ENCODE measurements at places on chromosomes 7 and 10. TPM values are rescaled to one million over a fixed set of nuclear protein-coding genes. Genes with fewer than 3 reads are reported as not detected.
A peak's percentile ranks its signal among the peaks of the same experiment; 100 is the strongest.

KLF14 gene
- polyA plus RNA-seq: 0.56 TPM

- DNase-seq: no peak
Observed at GRCh38 chr10:33046792-33047191, 88.8 kb upstream of the ITGB1 start.

MUC12 gene
- polyA plus RNA-seq: not detected

DNA sequence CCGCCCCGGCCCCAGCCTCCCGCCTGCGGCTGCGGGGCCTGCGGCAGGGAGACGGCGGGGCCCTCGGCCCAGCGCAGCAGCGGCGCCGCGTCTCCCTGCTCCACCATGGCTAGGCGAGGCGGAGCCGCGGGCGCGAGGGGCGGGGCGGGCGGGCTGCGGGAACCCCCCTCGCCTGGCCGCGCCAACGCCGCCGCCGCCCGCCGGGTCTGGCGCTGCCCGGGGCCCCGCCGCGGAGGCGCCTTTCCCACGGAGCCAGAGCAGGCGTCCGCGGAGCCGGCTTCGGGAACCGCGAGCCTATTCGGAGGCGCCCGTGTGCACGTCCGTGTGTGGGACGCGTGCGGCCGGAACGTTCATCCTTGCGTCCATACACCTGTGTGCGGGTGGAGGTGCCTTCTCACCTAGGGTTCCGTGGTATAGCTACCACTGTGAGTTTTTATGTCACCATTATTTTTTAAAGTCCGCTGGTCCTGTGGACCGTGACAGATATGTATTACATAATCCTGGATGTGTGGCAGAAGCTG, at the start of gene DENND11:
TSS of gene DENND11 (minus strand) at position 120 of the 521 bp plus-strand sequence. CDS start at position 107, 13 bp downstream.
- DNase-seq: no peak

DNA sequence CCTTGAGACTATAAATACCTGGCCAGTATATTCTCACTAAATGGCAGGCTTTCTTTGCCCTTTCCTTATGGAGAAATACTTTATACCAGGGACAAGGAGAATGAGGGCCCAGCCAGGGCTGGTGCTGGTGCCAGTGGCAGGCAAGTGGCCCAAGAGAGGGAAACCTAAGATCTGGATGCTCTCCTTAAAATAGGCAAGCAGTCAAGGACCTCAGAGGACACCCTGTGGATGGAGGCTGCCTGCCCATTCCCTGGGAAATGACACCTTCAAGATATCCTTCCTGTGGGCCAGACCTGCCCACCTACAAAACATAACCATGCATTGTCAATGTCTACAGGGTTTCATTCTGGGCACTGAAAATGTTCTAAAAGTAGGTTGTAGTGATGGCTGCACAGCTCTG, 29.1 kb downstream of the POLR3A start:
- DNase-seq: no peak

DNA sequence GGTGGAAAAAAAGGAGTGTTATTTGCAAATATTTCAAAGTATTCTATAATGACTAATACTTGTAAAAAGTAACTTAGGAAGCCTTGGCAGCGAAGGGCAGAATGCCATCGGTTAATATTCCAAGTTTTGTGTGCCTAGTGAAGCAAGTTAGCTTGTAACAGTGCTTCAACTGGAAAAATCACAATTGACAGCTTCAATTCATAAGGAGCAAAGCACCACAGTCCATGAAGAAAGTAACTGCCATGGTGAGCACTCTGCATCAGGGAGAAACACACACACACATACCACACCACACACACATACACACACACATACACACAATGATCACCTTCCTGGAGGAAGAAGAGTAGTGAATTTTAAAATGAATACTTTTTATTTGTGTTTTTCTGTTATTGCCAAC, 298.3 kb downstream of the CNTNAP2 start:
- DNase-seq: no peak

DNA sequence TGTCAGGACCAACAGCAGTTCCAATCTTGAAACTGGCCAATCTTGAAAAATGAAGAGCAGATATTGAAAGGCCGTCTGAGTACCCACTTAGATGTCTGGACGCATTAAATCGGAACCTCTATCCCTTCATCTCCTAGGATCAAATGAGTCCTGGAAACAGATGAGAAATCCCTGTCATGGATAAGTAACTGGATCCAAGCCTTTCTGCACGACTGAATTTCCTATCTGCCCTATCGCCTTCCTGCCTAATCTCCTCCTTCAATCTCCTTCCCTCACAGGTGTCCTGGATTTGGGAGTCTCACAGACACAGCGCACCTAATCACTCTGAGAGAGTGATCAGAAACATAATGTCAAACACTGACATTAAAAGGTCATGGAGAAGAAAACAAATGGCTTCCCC, 245.2 kb upstream of the PRSS58 start:
- no peak for DNase-seq

DNA sequence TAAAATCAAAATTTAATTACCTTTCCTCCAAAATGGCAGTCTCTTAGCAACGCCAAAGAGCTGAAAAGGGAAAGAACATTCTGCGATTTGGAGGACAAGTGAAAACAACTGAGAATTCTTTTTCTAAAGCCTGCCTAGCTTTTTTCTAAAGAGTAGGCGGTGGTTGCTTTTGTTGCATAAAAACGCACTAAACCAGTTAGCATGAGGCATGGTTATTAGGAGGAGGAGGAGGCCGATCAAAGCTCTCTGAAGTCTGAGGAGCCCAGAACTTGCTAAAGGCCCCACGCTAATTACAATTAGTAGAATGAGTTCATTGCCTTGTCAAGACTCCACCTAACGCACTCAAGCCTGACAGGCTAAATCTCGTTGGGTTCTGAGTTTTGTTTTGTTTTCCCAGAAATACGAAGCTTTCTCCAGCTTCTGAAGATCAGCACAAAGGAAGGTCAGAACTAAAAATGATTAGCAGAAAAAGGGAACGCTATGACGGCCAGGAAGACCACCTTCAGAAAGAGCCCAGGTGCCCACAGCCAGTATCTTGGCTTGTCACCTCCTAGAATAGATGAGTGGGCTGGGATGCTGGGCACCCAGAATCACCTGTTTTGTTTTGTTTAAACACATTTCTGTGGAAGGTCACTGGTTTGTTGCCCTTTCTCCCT, 72.0 kb downstream of the FGFR2 start:
- DNase-seq: no peak

ATG9B gene
- 2.5 TPM for polyA plus RNA-seq

- no peak for DNase-seq
Observed at GRCh38 chr10:110017907-110018306, 10.1 kb downstream of the ADD3 start.

DNA sequence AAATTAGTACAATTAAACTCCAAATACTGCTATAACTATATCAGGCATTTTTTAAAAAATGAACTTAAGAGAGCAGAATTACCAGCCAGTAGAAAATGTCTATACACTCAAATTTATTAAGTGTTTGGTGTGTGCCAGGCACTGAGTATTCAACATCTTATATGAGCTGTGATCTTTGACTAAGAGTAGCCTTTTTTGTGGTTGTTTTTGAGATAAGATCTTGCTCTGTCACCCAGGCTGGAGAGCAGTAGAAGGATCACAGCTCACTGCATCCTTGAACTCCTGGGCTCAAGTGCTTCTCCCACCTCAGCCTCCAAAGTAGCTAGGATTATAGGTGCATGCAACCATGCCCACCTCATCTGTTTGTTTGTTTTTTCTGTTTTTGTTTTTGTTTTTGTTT, 102.5 kb upstream of the CELF2 start:
- no peak for DNase-seq

DNA sequence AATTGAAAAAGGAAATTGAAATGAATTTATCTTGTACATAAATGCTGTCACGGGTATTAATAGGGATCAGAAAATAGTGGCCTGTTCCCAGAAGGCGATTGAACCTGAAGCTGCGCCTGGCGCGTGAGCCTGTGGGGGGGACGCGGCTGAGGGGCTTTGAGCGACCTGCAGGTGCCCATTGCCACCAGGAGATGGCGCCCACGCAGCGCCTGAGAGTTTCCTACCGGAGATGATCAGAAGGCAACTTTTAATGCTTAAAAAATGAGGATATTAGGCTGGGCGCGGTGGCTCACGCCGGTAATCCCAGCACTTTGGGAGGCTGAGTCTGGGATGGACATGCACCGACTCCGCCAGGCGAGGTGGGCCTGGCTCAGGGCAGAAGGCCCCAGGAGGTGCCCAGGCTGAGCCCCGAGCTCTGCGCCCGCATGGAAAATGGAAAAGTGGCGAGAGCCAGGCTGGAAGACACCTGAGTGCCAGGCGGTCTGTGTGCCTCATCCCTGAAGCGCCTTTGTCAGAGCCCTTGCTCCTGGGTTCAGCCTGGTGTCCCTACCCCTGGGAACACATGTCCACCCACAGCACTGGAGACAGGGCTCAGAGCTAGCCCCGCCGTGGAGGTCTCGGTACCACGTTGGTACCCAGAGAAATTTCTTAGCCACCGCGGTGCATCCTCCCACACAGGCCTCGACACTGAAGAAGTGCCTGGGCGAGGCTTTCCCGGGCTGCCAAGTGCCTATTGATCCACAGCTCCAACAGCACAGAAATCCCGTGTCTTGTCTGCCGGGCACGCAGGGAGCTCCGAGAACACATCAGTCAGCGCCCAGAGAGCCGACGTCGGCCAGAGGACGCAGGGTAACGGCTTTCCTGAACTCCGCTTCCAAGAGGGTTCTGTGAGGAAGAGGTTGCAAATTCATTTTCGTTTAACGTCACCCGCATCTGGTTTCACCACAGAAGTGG, 117.4 kb downstream of the INPP5A start:
- DNase-seq: no peak

BTBD16 gene
- polyA plus RNA-seq: 0.69 TPM

GBX1 gene
- polyA plus RNA-seq: 0.22 TPM

GRCh38 chr7:12570534-12571461, at the start of gene SCIN:
SCIN (plus strand) TSS chr7:12570720; CDS start chr7:12570787, 67 bp downstream.
- DNase-seq: no peak

GNGT1 gene
- polyA plus RNA-seq: 0.03 TPM

DNA sequence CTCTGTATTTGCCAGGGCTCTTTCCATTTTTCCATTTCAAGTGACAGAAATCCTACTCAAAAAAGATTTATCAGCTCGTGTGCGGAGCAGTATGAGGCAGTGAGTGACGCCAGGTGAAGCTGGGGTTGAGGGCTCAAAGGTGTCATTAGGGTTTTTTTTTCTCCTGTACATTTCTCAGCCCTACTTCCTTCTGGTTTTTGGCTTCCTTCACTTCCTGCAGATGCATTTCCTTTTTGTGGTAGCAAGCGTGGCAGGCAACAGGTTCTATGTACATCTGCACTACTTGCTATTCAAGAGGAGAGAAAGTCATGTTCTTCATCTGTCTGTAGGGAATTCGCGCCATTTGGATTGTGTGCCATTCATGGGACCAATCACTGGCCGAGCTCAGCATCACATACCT, 52.8 kb upstream of the AOAH start:
- no peak for DNase-seq

DNA sequence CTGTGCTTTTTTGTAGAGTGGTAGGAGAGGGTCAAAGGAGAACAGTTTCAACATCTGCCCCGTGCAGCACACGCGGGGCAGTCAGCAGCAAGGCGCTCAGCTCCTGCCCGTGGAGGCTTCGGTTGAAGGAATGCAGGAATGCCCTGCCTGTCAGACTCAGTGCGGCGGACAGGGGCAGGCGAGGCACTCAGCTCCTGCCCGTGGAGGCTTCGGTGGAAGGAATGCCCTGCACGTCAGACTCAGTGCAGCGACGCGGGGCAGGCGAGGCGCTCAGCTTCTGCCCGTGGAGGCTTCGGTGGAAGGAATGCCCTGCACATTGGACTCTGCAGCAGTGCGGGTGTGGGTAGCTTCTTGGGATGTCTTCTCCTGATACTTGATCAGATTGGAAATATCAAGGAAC, 37.0 kb downstream of the PPP2R2D start:
- peak; percentile 24 for DNase-seq

GRCh38 chr10:51783941-51784340, 84.5 kb upstream of the CSTF2T start:
- no peak for DNase-seq

UCMA gene
- not detected for polyA plus RNA-seq

DNA sequence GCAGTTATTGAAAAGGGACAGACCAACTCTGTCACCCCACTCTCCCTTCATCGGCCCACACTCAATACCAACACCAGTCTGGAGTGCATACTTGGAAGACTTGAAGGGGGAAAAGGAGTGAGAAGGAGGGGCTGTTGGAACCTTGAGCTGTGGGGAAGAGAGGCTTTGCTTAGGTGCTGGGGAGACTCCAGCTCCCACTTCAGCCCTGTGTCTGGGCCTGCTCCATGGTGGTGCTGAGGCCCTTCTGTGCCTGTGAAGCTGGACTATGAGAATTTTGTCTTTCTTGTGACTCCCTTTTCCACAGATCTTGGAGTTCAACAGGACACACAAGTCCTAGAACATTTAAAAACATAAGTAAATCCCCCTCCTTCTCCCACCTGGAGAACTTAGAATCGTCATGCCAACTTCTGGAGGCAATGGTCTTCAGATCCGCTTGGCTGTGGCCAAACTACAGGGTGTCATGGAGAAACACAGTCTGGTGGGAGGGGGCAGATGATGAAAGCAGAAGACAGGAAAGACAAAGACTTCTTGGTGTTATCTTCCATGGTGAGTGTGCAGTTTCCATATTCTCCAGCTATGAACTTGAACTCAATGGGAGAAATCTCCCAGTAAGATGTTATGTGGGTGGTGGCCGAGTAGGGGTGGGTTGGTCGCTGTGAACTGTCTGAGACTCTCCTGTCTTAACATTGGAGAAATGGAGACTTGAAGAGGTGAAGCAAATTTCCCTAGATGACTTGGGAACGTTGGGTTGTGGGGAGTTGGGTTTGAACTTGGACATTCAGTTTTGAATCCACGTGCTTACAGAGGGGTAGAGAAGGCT, 18.4 kb upstream of the GIMAP8 start:
- DNase-seq: no peak

DNA sequence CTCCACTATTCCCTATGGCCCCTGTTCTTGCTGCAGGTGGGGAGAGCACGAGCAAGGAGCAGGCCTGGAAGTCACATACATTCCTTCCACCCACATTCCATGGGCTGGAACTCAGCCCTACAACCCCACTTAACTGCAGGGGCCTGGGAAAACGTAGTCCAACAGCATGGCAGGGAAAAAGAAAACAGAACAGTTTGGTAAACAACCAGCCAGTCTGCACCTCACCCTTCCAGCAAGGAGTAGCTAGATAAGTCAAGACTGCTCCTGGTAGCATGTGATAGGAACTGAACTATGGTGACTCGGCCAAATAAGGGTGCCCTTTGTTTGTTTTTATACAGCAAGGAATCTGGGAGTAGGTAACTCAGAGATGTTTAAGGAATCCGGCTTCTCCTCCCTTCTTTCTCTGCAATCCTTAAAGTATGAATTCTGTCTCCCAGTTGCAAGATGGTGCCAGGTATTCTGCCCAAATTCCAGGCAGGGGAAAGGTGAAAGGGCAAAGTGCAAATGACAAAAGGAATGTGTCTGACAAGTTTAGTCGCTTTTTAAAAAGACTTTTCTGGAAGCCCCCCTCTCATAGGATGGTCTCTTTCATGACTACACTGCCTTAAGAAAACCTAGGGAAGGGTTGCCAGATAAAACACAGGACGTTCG, 311.7 kb upstream of the NEBL start:
- no peak for DNase-seq

OR2A42 gene
- polyA plus RNA-seq: 2.1 TPM

TMEM196 gene
- polyA plus RNA-seq: not detected

GRCh38 chr7:16975712-16976111, 93.9 kb upstream of the AGR3 start:
- no peak for DNase-seq

Measured in right renal pelvis (tissue), 4 donors.